ENCODE measurements at places on chromosomes 11 and 22.

DNA sequence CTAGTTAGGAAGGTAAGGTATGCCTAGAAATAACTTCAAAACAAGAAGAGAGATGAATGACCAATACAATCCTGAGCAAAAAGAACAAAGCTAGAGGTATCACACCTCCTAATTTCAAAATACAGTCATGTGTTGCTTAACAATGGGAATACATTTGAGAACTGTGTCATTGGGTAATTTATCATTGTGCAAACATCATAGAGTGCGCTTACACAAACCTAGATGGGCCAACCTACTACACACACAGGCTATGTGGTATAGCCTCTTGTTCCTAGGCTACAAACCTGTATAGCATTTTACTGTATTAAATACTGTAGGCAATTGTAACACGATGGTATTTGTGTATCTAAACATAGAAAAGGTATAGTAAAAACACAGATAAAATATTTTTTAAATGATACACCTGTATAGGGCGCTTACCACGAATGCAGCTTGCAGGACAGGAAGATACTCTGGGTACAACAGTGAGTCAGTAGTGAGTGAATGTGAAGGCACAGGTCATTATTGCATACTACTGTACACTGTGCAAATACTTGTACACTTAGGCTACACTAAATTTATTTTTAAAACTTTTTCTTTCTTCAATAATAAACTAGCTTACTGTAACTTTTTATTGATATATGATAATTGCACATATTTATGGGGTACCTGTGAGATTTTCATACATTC lies 48.2 kb downstream of the STK33 start:
- DNase-seq = no peak

DNA sequence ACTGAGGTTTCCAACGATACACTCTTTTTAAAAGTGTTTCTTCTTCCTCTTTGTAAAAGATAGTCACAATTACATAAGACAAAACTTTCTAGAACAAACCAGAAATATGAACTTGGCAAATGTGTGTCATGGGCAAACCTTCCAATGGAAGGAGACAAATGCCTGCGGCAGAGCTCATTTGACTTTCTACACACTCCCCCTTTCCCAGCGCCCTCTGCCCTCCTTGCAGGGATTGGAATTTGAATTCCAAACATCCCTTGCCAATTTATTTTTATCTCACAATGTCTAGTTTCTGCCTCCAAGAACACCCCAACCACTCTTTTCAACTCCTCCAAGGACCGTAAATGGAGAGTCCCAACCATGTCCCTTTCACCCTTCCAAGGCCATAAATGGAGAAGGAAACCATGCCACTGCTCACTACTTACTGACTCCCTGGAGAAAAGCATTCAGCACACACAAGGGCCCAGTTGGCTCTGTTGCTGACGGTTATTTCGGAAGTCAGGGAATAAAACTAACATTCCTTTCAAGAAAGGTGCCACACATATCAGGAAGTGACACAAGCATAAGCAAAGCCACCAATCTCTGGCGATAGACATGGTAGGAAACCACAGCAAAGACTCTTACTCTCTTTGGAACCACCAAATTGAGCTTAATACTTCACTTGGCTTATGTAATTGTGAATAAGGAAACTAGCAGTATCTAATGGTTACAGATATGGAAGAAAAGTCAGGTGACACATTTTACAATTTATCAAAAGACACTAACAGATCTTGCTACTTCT lies 15.0 kb upstream of the ESAM start:
- no peak for DNase-seq

DNA sequence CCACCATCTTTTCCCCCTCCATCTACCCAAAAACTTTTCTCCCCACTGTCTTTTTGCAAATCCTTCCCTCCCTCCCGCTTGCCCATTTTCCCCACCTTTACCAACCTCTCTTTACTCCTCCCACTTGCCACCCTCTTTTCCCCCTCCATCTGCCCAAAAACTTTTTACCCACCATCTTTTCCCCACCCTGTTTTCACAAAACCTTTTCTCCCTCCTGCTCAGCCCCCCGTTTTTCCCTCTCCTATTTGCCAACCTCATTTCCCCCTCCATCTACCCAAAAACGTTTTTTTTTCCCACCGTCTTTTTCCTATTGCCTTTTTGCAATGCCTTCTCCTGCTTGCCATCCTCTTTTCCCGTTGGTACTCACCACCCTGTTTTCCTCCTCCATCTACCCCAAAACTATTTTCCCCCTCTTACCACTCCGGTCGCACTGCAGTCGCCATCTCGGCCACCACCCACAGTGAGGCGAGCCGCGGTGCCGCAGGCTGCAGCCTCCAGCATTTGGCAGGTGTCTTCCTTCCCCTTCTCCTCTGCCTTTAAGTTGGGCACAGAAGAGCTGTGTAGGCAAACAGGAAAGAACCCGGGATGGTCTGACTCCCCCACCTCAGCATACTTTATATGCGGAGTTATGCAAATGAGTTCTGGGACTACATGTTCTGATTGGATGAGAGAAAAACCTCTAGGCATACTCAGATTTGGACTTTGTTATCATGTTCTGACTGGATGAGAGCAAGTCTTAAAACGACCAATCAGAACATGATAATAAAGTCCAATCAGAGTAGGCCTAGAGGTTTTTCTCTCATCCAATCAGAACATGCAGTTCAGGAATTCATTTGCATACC lies 121.2 kb upstream of the VPREB1 start:
- no peak for DNase-seq

- no peak for DNase-seq
These were observed 6.9 kb downstream of the TNNT3 start for GRCh38 chr11:1926156-1927025.

All from RPMI8226 (cell line).